ENCODE measurements at places on chromosomes 2 and 18.

- peak; percentile 25 for DNase-seq
Measured at GRCh38 chr2:63553049-63553448, 35.2 kb downstream of the WDPCP start.

DNA sequence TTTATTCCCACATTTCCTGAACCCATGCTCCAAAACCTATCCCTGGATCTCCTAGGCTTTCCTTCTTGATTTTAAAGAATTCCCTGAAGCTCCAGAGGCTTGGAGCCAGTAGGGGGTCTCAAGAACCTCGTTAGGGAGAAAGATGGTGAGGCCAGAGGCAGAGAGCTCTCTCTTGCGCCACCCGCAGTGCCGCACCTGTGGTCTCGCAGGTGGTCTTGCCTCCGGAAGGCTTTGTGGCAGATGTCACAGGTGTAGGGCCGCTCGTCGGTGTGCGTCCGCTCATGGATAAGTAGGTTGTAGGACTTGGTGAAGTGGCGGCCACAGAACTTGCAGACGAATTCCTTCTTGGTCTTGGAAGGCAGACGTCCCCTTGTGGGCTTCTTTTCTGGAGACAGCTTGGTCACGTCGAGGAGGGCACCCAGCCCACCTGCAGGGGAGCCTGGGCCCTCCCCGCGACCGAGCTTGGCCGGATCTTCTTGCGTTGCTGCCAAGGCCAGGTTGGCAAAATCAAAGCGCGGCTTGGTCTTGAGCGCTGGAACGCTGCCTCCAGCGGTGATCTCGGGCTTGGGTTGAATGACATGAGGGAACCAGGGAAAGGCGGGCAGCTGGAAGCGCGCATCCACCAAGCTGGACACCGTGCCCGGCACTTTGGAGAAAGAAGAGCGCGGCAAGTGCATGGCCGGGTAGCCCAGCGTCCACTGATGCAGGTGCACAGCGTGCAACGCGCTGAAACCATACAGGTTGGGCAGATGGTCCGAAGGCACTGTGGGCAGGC is 5.3 kb downstream of the OSR1 start:
- DNase-seq = no peak

DNA sequence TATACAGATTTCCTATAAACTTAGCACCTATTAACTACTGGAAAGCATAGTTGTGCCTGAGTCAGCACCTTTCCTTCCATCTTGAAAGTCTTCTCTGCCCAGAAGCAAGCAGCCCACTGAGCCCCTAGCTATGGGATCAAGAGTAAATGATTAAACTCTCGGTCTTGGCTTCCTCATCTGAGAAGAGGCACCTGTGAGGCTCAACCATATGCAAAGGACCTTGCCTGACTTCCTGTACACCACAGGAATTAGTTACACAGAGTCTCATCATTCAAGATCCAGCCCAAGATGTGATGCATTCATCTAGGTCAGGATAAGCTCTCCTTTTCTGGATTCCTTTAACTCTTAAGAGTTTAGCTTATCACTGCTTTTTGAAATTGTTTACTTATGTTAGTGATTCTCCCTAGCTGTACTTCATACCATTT is 96.0 kb downstream of the CDH2 start:
- DNase-seq = peak; percentile 54

DNA sequence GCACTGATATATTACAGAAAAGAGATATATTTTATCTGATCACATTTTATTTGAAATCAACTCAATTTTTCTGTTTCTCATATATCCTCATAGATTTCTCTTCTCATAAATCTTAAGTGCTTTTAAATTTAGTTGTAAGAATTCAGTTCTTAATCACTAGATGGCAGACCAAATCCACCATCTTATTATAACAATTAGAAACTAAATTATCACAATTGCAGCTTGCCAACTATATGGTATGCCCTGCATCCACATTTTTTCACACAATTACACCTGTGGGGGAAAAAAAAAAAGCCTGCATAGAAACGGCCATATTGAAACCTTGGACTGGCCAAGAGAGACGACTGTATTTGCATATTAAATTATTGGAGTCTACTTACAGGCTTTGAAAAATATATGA is 64.4 kb downstream of the COL5A2 start:
- no peak for DNase-seq

DNA sequence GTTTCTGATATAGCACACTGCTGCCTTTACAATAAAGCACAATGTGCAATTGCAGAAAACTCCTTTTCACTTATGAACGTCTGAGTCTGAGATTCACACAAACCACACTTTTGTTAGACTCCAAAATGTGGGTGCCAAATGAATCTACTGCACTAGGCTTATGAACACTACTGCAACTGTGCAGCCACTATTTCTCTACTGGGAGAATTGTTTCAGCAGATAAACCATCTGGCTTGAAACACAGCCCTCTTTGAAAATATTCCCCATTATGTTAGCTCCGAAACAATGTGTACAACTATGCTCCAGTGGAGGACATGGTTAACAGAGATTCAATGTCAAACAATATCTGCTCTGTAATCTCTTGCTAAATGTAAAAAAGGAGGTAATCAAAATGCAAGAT is 188.7 kb upstream of the ZEB2 start:
- no peak for DNase-seq

DNA sequence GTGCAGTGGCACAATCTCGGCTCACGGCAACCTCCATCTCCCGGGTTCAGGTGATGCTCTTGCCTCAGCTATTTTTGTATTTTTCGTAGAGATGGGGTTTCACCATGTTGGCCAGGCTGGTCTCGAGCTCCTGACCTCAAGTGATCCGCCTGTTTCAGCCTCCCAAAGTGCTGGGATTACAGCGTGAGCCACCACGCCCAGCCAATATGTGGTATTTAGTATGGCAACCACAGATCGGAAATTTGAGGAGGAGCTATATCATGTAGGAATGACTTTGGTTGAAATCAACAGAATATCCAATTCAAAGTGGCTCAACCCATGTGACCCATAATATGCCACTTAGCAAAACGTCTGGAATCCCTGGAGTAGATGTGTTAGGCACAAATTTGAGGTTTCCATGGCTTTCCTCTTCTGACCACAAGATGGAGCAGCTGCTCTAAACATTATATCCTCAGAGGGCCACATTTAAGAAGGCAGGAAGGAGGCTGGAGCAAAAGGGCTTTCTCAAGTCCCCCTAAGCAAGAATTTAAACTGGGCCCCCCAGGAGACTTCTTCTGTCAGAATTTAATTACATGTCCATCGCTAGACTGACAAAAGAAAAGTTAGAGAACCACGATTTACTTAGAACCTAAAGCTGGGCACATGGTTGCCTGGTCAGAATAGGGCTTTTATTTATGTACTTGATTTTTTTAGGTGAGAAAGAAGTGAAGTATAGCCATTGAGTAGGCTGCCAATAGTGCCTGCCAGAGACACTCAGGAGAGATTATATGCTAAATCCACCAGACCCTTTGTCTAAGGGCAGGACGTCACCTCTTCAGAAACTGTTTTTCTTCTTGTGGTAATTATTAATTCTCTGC is 49.6 kb upstream of the ITSN2 start:
- DNase-seq = peak; percentile 68

DNA sequence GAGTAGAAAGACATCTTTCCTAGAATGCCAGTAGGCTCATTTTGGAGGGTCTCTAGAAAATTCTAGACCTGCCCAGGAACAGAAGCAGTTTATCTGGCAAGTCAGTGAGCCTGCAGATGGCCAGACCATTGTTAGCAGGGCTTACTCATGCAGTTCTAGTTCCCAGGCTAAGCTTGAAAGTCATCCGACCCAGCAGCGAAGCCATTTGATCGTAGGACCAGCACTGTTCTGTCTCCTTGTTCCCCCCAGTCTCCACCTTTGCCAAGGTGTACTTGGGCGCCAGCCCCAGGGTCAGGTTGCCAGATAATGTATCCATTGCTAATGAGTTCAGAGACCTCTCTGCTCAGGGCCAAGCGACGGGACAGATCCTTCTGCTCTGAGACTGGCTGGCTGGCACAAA is 70.1 kb downstream of the EPAS1 start:
- no peak for DNase-seq

- DNase-seq = peak; percentile 23
Measured at GRCh38 chr2:220962556-220962955, 609.5 kb downstream of the EPHA4 start.

DNA sequence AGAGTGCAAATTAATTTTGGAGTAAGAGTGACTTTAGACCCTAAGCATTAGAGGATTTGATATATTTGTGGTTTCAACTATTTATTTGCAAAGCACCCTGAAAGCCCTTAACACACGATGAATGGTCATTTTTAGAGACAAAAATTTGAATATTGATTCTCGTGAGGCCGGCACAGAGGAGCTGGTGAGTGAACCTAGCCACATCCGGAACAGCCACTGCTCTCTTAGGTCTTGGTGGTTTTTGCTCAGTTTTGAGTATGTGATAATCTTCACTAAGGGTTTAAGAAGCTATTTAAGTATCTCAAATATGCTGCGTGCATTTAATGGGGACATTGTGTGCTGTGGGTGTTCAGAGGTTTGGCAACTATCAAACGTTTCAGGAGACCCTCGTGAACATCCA is 204.8 kb downstream of the TSN start:
- no peak for DNase-seq

DNA sequence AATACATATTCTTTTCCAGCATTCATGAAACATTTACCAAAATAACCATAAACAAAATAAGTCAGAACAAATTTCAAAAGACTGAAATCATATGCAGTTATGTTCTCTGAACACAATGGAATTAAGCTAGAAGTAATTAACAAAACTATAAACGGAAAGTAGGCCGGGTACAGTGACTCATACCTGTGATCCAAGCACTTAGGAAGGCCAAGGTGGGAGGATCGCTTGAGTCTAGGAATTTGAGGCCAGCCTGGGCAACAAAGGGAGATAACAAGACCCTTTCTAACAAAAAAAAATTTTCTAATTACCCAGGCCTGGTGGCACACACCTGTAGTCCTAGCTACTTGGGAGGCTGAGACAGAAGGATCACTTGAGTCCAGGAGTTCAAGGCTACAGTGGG is 14.9 kb downstream of the ATAD2B start:
- DNase-seq = peak; percentile 6

DNA sequence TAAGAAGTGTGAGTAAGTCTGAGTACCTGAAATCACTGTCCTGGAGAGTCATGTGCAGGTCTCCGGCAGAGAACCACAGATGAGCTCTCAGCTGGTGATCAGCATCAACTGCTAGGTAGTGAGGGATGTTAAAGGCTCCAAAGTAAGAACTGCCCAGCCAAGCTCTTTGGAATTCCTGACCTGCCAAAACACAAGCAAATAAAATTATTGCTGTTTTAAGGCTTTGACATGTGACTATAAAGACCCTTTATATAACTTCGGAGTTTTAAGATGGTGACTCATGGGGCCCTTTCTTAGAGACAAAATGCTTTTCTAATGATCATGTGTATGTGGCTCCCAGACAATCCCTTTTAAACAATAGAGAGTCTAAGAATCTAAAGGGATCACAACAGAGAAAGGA is 855.7 kb downstream of the TRIB2 start:
- peak; percentile 6 for DNase-seq

DNA sequence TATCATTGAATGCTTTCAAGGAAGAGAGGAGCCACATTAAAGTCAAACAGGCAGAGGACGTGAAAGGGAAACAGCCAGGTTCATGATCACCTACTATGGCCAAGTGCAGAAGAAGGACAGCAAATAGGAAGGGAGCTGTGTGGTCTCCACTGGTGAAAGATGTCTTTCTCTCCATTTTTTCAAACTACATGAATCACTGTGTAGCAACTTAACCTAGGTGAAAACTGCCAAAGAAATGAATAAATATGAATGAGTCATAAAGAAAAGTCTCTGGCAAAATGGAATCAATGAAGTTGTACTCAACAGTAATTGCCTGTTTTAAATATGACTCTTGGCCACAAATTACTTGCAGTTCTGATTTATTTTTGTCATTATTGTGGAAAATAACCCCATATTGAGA is 452.6 kb upstream of the PKDCC start:
- DNase-seq = peak; percentile 26

DNA sequence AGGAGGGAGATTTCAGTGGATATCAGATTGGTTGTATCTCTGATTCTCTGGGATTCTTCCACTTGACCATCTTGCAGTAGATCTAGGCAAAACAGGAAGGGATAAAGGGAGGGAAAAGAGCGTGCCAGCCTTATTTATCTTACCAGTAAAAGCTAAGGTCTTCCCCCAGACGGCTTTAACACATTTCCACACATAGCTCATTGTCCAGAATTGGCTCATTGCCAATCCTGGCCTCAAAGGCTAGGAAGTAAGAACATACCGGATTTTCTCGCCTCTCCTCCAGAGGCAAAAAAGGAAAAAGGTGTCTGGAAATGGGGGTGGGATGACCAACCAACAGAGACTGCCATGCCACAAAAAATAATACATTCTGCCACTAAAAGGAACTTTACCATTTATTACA is 411.6 kb upstream of the NRP2 start:
- DNase-seq = no peak

GRCh38 chr2:69013142-69013839 is at the start of gene ANTXR1:
Gene ANTXR1 (plus strand): TSS chr2:69013179. CDS start chr2:69013500, 321 bp downstream.
- peak; percentile 81 for DNase-seq

DNA sequence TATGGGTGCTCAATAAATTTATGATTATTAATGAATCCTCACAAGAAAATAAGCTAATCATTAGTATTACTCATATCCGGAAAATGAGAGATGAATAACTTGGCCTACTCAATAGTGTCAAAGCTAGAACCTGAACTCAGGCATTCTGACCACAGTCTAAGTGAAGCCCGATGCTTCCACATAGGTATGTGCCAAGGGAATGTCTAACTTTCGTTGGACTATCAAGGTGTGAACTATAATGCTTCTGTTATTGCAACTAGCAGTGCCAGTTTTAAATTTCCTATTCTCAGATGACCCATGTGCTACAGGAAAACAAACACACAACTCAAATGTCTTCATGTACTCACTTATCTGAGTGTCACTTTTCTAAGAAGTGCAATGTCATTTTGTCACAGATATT is 1.8 kb downstream of the BARD1 start:
- DNase-seq = no peak

DNA sequence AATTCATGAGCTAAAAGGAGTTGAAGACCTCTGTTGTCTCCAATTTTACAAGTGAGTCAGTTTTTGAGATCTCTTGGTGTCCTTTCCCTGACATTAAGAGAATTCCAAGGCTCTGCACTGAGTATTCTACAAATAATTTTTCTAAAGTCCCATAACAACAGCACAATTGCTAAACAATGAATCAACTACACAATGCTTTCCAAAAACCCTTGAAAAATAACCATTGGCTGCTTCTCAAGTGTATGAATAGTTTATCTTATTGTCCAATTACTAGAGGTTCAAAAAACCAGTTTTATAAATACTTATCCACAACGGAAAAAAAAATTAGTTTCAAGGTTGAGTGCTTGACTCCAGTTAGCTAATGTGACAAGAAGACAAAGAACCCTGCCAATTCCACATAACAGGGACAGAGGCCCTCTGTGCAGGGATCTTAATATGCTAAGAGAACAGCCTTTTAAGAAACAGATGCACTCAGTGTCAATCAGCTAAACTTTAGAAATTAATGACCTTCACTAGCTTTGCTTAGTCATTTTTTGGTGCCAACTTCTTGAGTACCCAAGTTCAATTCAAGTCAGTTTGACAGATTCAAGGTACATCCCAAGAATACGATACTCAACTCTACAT is 266.6 kb upstream of the CYP26B1 start:
- DNase-seq = no peak

- no peak for DNase-seq
Measured at GRCh38 chr2:105969552-105969951, 224.5 kb downstream of the UXS1 start.
